ENCODE measurements at places on chromosomes 2 and 18.
A peak's percentile ranks its signal among the peaks of the same experiment; 100 is the strongest.

- DNase-seq, result no peak
These were observed 28.9 kb upstream of the GAREM2 start for GRCh38 chr2:26144031-26144430.

GRCh38 chr2:5914811-5915611 is 222.8 kb downstream of the SOX11 start:
- DNase-seq, result no peak

- DNase-seq, result no peak
These were observed 320.5 kb downstream of the FSIP2 start for GRCh38 chr2:186059096-186059495.

DNA sequence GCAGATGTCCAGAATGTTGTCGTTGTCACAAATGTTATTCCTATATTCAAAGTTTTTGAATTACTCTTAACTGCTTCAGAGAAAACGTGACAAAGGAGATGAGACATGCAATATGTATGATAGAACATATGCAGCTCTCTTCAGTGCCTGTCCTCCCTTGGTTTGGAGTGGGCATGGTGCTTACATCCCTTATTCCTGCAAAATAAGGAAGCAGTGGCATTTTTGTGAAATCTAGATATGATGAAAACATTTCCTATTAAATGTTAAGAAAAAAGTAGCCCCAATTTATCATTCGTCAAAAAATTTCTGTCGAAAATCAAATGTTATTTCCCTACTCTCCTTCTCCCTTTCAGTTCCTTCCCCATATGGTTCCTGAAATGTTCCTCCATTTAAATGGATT is 457.5 kb upstream of the FANCL start:
- no peak for DNase-seq

GRCh38 chr18:48824231-48824970 is 126.4 kb downstream of the SMAD7 start:
- no peak for DNase-seq

- DNase-seq, result no peak
These were observed 1.7 kb downstream of the FZD7 start for GRCh38 chr2:202035089-202035940.

DNA sequence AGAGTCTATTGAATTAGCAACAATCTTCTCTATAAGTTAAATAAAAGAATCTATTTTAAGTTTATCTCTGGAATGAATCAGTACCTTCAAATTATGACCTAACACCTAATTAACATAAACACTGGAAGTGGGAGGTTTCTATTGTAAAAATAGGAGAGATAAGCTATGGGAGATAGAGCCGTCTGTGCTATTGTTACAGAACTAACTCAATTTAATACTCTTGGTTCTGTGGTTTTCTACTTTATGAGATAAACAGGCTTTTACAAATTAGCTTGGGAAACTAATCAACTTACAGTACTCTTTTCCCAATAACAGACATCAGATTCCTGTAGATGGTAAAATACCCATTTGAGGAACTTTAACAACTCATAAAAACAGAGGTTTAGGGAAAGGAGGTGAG is 25.6 kb upstream of the STAT1 start:
- DNase-seq, result no peak

DNA sequence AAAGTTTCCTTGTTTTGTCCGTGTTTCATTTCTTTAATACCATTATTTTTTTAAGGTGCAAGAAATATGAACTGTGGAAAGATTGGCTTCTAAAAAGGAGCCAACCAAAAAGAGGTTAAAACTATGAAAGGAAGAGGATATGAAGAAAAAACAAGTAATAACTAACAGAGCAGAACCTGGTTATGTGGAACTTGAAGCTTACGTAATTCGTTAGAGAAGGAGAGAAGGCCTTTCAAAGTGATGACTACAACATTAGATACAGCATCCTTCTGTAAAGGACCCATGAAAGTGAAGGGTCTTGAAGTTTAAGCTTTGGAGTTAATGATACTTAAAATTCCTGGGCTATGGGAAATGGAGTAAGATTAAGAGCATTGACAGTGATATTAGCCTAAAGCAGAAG is 84.5 kb downstream of the ANKRD12 start:
- DNase-seq, result no peak

GRCh38 chr2:68193787-68194372 is 36.2 kb downstream of the PNO1 start:
- DNase-seq, result peak; percentile 23

GRCh38 chr18:59941331-59941730 is 41.5 kb downstream of the PMAIP1 start:
- no peak for DNase-seq

DNA sequence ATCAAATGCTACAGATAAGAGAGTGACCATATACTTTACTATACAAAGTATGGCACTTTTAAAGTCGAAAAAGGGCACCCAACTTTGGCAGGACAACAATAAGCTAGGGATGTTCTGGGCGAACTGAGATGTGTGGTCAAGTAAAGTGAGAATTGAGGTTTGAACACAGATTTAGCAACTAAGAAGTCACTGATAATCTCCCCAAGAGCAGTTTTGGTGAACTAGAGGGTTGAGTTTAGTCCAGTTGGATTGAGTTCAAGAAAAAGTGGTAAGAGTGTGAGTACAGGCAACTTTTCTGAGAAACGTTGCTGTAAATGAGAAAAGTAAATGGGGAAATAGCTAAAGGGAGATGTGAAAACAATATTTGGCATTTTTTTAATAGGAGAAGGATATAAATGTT is 65.5 kb upstream of the TGFA start:
- DNase-seq, result no peak

GRCh38 chr18:8091035-8091434 is 518.2 kb upstream of the RAB12 start:
- no peak for DNase-seq

GRCh38 chr2:153074207-153074606 is 355.8 kb downstream of the ARL6IP6 start:
- DNase-seq, result peak; percentile 17

GRCh38 chr2:68135448-68136320 is 22.0 kb upstream of the PNO1 start:
- DNase-seq, result no peak

DNA sequence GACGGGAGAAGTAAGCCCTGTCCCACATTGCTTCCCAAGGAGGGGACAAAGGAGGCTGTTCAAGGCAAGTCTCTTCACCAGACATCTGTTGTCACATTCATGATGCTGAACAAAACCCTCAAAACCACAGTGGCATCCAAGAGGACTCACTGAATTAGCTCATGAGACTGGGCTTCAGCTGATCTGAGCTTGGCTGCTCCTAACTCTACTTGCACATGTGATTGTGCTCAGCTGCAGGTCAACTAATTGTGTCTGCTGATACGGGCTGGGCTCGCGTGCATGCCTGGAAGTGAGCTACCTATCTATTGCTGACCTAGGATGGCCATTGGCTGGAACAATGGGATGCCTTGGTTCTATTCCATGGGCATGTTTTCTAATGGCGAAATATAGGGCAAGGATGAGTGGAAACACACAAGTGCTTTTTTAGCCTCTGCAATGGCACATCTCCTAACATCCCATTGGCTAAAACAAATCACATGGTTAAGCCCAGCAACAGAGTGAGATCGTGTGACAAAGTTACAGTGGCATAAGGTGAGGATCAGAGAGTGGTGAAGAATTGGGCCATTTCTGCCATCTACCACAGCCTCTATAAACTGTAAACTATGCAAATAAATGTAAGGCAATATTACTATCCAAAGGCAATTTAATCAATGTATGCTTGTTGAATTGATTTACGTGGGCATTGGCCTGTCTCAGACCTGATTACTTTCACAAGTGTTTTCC is 52.9 kb upstream of the CAPN13 start:
- no peak for DNase-seq

GRCh38 chr18:46856973-46857372 is 60.3 kb downstream of the PIAS2 start:
- peak; percentile 2 for DNase-seq

DNA sequence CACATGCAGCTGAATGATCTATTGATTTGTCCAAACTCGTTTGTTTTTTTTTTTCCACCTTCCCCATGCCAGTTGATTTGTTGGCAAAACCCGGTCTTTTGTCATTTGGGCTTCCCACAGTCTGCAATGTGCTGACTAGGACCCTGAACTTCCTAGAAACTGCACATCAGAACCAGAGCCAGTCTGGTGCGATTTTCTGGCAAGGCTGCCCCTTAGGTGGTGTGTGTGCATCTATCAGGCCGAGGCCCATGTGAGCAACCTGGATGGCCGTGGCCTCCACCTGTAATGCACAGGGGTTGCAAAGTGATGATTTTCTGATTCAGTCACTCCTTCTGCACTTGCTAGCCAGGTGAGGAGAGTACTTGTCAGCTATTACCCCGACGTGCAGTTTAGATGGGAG is 47.8 kb downstream of the NCK2 start:
- no peak for DNase-seq

GRCh38 chr18:53402670-53403069 is 821.8 kb downstream of the MBD2 start:
- DNase-seq, result no peak

DNA sequence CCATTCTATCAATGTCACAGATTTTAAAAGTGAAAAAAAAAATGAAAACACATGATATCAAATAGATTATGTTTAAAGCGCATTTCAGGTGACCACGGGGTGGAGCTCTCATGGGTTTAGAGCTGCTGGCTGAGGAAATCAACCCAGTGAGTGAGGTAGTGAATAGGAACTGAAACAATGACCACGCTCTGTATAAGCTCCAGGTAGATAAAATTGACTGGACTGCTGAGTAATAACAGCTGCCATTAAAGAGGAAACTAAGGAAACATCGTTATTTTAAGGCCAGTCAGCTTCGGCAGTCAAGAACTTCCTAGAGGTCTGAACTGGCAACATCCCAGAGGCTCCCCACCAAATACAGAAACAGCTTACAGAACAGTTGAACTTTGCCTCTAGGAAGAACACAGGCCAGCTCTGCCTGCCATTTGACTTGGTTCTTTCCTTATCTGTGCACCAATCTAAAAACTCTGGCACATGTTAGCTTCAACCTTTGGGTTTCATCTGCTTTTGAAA is 185.9 kb downstream of the PDE1A start:
- peak; percentile 17 for DNase-seq

- peak; percentile 7 for DNase-seq
These were observed 41.4 kb downstream of the STEAP3 start for GRCh38 chr2:119264781-119265692.

GRCh38 chr2:159802673-159803072 is 4.7 kb upstream of the CD302 start:
- DNase-seq, result no peak

DNA sequence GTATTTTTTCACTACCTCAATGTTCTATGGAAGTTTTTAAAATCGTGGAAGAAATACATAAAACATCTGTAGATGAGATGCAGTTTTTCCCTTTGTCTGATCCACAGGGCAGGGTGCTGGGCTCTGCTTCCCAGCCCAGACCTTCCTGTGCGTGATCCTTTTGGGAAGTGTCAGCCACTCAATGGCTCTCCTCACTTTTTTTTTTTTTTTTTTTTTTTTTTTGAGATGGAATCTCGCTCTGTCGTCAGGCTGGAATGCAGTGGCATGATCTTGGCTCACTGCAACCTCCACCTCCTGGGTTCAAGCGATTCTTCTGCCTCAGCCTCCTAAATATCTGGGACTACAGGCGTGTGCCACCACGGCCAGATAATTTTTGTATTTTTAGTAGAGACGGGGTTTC is 32.8 kb downstream of the SOWAHC start:
- DNase-seq, result no peak

DNA sequence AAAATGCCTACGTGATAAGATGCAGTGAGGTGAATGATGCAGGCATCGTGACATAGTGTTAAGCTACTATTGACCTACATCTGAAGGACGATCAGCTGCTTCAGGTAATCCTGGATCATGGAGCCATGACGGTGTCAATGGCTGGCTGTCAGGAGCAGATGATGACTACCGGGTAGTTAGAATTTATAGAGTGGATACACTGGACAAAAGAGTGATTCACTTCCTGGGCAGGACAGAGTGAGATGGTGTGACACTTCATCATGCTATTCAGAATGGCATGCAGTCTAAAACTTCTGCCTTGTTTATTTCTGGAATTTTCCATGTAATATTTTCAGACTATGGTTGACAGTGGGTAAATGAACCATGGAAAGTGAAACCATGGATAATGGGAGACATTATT is 29.5 kb downstream of the METTL8 start:
- DNase-seq, result peak; percentile 79

DNA sequence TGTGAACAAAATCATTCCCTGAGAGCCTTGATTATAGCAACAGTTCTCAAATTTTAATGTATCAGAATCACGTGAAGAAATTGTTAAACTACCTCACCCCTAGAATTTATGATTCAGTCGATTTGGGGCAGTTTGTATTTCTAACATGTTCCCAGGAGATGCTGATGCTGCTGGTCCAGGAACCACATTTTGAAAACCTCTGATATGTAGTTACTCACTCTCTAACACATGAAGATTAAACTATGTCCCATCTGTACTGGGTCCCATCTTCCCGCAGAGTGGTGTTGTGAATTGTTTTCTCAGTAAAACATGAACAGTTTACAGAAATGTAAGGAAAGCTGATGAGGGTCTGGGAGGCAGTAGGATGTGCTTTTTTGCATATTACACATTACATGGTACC is 223.1 kb downstream of the CDH20 start:
- no peak for DNase-seq

- no peak for DNase-seq
These were observed 92.9 kb downstream of the DYSF start for GRCh38 chr2:71546275-71546638.

GRCh38 chr2:31066086-31066485 is 72.2 kb downstream of the GALNT14 start:
- no peak for DNase-seq

- DNase-seq, result no peak
These were observed 276.2 kb upstream of the ZEB2 start for GRCh38 chr2:144796164-144796563.

GRCh38 chr18:9520666-9521065 is 45.4 kb downstream of the RALBP1 start:
- DNase-seq, result no peak

Data from SW 1271 (cell line).